Anterior cingulate cortex (tissue), 58 donors: ENCODE measurements at places on chromosomes 6 and 20.

DNA sequence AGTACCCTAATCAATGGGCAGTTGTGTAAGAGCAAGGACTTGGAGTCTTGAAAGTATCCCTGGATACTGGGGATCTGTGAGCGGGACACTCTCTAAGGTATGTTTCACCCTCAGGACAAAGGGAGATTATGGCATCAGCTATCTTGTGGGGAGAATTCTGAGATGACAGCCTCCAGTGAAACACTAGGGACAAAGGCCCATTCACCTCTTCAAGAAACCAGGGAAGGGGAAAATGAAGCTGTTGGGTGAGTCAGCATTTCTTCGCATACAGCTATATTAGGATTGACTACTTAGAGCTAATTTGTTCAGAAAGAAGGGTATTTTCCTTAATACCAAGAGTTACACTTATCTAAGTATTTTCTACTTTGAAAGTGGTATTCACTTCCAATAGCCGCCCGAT is 35.9 kb downstream of the OPN5 start:
- DNase-seq, result no peak

DNA sequence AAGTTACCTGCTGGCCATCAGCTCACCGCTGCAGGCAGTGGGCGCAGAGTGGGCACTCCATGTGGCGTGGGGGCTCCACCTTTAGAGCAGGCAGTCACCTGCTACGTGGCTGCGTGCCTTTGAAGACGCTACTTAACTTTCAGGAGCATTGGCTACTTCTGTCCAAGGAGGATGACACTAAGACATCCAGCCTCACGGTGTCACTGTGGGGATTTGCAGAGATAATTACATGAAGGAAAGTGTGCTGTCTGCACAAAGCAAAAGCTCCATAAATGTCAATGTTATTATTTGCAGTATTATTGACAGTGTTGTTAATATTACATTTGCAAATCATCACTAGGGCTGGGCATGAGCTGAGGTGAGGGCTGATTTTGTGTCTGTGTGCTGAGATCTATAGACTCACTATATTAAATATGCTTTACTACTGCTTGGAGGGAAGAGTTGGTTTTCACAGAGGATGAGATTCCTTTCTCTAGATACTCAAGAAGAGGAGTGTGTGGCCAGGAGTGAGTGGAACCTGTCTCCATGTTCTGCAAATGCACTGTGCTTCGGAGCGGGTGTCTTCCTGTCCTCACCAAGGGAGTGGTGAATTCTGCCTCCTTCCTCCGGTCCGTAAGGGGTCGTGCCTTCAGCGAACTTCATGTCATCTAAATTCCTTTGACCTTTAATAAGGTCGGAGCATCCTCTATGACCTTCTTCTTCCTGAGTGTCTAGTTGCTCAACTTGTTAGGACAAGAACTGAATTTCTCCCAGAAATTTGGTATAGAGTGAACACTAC is 165.8 kb upstream of the SYNDIG1 start:
- peak; percentile 34 for DNase-seq

DNA sequence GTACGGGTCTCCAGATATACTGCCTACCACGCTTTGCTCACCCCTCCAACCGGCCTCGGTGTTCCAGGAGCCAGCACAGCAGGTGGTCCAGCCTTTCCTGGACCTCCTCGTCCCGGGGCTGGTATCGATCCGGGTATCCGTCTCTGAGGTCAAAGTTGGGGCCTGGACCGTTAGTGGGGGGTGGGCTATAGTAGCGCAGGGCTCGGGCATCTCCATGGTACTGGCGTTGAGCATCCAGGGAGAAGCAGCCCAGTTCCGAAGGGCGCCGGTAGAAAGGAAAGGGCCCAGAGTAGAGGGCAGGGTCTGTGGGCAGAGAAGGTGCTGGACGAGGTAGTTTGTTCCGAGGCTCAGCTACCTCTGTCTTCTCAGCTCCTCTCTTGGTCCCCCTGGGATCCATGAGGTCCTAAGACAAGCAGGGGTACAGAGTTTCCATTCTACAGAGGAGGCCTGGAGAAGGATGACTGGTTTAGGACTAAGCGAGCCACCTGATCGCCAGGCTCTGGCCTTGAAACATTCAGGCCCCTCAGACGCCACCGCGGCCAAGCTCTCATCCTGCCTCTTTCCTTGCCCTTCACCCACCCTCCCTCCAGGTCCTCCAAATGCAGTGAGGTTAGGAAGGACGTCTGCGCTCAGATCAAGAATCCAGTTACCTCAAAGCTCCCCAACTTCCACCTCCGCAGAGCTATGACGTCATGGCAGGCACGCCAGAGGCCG is 502 bp downstream of the DXO start:
- DNase-seq, result no peak

DNA sequence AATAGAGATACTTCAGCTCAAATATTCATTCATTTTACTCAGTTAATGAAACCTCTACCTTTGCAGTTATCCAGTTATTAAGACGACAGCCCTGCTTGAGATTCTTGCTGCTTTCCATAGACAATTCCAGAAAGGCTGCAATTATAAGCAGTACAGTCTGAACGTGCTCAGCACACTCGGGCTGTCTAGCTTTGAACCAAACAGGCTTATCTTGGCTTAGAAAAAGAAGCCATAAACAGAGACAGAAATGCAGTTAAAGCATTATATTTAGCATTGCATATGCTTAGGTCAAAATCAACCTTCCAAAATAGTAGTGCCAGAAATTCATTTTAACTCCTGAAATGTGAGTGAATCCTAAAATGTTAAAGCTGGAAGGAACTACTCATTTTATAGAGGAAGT is 204.1 kb upstream of the KCNQ5 start:
- no peak for DNase-seq

- DNase-seq, result no peak
Observed at GRCh38 chr20:2460752-2461424, 9.7 kb downstream of the SNRPB start.
